Activated naive CD4-positive, alpha-beta T cell treated with anti-CD3 and anti-CD28 coated beads, Interleukin-2, amount 10 ng/mL, durations not matched to agents 7 days and 5 days (primary cell): ENCODE measurements at places on chromosomes 2 and 18.

- no peak for DNase-seq
Observed at GRCh38 chr2:102018823-102019445, 27.2 kb downstream of the IL1R2 start.

DNA sequence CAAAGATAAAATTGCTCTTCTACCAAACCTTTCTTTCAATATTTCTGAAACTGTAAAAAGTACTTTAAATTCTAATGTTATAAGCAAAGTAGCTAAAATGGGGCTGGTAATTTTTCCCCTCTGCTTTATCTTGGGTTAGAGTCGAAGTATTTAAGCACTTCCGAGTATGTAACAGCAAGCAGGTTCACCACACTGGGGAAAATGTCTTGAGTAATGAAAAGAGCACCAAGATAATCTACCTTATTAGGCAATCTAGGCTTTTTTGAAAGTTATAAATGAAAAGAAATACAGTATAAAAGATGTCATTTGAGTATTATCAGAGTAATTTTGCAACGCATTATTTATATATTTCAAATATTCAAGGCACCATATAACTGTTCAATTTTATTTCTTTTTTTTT lies 687 bp upstream of the DSG3 start:
- no peak for DNase-seq

GRCh38 chr2:101998896-101999789 lies 7.4 kb downstream of the IL1R2 start:
- DNase-seq: no peak

DNA sequence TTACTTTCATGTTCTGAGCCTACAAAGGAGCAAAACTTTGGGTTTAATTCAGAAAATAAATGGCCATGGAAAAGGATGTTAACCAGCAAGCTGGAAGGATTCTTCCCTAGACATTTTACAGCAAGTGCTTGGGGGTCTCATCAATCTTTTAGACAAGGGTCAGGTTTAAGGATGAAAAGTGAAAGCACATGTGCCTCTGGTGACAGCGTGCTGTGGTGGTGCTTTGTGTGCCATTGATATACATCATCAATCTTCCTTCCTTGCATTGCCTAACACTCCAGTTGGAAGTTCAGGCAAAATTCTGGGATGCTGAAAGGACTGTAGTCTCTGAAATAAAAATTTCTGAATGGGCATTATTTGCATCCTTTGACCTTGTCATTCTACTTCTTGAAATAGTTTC lies 171.2 kb downstream of the KCNE4 start:
- no peak for DNase-seq
